SJCRH30 (cell line): ENCODE measurements at places on chromosomes 12 and 14.

DNA sequence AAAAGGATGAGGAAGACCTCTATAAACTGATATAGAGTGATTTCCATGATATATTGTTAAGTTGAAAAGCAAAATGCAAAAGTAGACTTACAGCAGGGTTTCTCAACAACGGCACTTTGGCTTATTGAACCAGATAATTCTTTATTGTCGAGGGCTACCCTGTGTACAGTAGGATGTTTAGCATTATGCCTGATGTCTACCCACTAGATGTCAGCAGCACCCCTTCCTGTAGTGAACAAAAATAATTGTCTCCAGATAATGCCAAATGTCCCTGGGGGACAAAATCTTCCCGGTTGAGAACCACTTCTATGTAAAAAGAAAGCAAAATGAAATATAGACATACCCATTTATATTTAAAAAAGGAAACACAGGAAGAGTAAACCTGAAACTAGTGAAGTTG, 32.4 kb downstream of the ABCD2 start:
- DNase-seq = peak; percentile 38

DNA sequence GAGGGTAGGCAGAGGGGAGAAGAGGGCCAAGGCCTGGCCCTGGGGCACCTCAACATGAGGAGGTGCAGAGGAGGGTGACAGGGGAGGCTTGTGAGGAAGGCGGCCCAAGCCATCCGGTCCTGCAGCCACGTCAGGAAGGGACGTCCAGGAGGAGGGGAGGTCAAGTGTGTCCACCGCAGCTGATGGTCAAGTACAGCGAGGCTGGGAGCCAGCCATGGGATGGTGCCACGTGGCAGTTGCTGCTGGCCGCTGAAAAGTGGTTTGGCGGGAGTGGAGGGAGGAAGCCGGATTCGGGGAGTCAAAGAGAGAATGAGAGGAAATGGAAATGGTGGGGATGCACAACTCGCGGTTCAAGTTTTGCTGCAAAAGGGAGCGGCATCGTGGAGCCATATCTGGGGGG, 41.2 kb downstream of the PRIMA1 start:
- DNase-seq = no peak

DNA sequence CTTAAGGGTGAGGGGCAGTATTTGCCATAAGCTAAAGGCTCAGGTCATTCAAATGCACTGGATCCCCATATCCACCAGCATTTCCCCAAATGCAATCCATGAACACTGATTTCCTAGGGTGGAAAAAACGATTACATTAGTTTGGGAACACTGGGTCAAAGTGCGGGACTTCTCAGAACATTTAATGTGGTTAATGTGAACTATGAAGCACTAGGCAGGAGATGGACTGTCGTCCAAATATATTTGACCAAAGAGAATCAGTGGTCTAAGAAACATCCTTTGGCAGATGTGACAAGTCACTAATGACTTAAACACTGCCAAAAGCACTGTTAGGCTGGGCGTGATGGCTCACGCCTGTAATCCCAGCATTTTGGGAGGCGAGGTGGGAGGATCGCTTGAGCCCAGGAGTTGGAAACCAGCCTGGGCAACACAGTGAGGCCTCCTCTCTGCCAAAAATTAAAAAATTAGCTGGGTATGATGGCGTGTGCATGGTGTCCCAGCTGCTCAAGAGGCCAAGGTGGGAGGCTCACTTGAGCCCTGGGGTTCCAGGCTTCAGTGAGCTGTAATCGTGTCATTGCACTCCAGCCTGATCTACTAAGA, 205.4 kb downstream of the CALM1 start:
- no peak for DNase-seq

DNA sequence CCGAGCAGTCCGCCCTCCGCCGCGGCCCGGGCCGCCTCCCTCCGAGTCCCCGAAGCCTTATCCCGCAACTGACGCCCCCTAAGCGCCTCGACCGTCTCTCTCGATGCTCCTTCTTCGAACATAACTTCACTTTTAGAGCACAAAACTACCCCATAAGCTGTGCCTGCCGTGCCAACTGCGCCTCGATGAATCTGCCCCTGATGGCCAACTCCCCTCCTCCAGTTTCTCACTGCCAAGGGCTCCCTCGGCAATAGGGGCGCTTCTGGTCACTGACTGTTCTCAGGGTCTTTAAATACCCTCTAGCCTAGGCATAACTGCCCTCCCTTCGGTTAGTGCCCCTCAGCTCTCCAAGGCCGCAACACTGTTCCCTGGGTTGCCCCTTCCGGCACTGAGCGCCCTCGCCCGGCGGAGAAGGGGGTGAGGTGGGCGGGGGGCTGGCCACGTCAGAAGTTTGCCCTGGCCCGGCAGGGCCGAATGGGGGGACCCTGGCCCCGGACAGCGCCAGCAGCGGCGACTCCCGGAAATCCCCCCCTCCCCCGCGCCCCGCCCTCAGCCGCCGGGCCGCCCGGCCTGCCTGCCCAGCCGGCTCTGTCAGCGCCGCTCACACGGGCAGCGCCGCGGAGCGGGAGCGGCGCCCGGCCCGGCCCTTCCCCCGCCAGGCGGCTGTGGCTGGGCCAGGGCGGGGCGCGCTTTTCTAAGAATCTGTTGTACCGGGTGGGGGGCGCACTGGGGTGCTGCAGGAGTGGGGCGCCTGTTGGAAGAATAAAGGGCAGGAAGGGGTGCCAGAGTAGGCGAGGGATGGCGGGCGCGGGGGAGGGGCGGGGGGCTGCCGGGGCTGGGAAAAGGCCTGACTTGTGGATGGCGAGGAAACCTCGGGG, 10.6 kb downstream of the RARG start:
- peak; percentile 58 for DNase-seq

DNA sequence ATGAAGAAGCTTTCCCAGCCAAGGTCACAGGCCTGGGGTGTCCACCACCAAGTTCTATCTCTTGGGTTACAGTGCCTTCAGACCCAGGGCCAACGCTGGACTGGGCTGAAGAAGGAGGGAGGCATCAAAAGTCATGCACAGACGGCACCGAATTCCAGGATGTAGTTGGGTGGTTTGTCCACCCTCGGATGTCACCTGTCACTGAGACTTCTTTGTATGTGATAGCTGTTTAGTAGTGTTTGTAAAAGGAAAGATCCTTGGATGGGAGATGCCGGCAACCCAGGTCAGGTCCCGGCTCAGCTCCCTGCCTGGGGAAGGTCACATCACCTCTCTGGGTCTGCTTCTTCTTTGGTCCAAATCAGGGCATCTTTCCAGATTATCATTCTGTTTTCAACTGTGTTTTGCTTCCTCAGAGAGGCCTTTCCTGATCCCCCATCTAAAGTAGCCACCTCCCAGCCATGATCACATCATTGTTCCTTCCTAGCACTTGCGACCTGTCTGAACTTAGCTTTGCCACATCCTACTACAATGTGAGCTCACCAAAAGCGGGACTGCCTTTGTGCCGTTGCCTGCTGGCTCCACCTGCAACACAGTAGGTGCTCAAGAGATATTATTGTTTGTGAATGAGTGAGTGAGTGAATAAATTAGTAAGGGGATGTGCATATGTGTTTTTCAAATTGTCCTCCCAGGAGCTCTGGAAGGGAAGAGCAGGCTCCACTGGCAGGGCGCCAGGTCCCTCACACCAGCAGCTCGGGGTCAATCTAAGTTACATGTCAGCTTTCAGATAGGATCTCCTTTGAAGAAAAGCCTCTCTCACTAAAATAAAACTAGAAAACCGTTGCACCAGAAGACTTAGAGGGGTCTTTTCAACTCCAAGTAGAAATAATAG, 2.1 kb downstream of the TSPAN11 start:
- DNase-seq = no peak

DNA sequence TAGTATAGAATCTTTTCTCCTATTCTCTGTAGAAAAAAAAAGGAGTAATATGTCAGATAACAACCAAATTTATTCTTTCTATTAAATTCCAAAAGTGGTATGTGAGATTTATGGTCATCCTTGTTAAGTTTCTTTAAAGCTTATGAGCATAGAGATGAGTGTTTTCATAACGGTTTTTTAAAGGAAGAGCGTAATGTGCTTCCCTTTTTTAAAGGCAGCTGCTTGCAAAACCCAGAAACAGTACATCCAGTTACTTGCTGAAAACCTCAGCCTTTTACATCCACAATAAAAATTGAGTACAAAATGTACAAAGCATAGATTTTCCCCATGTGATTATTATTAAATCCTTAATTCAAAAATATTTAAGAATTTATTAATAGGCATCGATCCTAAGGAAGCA, 53.6 kb upstream of the CD163 start:
- no peak for DNase-seq

- DNase-seq = no peak
These were observed 15.0 kb downstream of the NDUFA12 start for GRCh38 chr12:94988471-94988870.

DNA sequence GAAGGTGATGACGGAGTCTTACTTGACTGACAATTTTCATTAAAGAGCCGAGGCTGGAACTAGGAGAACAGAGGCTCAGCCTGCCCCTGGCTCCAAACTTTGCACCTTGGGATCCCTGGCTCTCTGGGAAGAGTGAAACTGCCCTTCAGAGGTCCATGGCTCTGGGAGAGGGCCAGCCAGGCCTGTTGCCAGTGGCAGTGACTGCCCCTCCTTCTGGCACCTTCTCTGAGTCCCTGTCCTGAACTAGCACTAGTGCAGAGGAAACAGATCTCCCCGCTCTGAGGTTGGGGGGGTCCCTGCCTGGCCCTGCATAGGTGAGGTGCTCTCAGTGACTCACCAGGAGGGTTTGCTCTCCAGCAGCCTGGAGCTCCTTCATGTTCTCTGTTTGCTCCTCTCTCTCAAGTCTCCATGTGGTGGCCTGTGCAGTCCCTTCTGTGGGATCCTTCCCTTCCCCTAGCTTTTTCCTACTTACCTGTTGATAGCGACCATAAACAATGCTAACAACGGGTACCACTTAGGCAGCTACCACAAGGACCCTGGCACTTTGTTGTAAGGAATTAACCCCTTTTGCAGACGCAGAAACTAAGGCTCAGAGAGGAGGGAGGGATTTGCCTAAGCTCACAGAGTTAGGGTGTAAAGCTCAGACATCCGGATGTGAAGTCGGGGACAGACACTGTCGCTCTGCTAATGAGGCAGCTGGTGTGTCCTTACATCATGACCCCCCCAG, 22.4 kb downstream of the FAM222A start:
- no peak for DNase-seq

GRCh38 chr12:120468325-120468820, 1.2 kb downstream of the SRSF9 start:
- DNase-seq = peak; percentile 55

DNA sequence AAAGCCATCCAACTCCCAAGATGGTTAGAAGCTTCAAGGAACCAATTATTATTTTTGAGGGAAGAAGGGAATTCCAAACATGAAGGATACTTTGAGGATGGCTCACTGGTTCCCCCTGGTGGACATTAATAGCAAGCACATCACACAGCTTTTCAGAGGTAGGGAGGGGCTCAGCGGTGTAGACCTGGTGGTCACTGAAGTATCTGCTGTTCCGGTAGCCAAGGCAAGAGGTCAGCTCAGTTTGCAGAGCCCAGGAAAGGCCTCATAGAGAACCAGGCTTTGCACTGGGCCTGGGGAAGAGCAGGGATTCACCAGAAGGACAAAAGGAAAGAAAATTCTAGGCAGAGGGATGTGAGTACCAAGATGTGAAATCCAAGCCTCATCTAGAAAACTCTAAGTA, 118.7 kb downstream of the KSR2 start:
- peak; percentile 77 for DNase-seq
